ENCODE measurements at places on chromosomes 1 and 21.

DNA sequence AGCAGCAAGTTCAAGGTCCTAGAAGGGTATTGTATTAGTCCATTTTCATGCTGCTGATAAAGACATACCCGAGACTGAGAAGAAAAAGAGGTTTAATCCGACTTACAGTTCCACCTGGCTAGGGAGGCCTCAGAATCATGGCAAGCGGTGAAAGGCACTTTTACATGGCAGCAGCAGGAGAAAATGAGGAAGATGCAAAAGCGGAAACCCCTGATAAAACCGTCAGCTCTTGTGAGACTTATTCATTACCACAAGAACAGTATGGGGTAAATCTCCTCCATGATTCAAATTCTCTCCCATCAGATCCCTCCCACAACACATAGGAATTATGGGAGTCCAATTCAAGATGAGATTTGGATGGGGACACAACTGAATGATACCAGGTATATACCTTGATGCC, 409.5 kb downstream of the NTNG1 start:
- no peak for DNase-seq

GRCh38 chr1:116374353-116375147, 1.5 kb downstream of the ATP1A1 start:
- DNase-seq, result no peak

DNA sequence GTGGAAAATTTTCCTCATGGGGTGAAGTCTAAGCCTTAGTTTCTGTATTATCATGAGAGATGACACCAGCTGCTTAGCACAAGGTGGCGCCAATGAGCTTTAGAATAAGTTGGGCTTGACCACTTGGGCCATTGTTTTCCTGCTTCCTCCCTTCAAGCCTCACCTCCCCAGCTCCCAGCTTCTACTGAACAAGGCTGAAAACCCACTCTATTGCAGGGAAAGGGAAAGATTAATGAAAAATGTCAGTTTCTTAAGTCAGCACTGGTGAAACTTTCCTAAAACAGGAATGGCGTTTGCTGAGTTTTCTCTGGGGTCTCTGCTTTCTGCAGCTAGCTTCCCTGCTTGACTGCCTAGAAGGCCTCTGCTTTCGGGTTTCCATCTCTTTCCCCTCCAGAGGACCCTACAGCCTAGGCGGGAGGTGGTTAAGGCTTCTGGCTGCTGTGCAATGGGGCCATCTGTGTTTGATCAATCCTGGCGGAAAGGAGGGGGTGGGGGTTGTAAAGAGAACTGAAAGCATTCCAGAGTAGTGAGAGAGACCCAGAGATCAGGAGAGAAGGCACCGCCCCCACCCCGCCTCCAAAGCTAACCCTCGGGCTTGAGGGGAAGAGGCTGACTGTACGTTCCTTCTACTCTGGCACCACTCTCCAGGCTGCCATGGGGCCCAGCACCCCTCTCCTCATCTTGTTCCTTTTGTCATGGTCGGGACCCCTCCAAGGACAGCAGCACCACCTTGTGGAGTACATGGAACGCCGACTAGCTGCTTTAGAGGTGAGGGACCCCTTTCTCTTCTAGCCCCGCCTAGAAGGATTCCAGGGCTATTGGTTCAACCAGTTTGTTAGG, at the start of gene OLFML3:
Gene OLFML3, plus strand, starts transcription at position 612 of the 840 bp plus-strand sequence. Its CDS starts 43 bp downstream, at position 655.
- peak; percentile 69 for DNase-seq

DNA sequence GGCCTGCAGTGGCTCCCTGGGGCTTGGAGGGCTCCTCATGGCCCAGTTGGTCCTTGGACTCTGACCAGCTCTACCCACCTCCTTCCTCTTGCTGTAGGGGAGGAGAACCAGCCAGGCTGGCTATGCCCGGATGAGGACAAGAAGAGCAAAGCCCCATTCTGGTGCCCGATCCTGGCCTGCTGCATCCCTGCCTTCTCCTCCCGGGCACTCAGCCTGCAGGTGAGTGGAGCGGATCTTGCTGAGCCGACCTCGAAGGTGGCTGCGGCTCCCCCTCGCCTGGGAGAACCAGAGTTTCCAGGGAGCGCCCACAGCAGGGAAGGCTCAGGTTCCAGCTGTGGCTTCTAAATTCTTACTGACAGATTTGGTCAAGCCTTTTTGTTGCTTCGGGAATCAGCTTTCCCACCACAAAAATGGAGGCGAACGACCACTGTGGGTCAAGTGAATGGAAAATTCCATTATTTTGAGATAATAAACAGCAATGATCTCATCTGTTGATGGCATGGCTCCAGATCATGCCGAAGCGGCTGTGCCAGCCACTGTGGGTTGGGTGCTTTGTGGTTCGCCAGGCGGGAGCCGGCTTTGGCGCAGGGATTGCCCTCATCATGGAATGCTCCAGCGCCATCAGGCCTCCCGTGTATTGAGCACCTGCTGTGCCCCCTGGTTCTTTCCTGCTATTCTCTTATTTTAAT, 106.5 kb upstream of the ACTL8 start:
- no peak for DNase-seq

Data from GM10248 (cell line).